Trophoblast cell (in vitro differentiated cells and primary cell): ENCODE measurements at places on chromosomes 1 and 21.

DNA sequence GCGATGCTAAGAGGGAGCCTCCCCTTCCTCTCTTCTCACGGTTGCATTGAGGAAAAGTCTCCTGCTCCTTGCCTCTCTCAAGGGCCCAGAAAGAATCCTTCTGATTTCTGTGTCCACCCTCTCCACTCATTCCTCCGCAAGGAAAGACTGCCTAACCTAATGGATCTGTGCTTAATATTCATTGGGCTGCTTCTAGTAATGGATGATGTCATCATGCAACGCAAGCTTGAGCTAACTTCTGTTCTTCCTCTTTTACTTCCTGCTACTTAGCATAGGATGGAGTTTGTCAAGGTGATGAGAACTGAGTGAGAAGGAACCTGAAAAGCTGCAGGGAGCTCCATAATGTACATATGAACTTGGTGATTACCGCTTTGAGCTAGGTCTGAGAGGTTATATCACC, 35.2 kb upstream of the HMGB4 start:
- DNase-seq: no peak

GRCh38 chr21:42358261-42358660, 7.5 kb upstream of the TFF2 start:
- DNase-seq: no peak

GRCh38 chr21:37450445-37450941, 83.9 kb downstream of the DYRK1A start:
- DNase-seq: no peak

DNA sequence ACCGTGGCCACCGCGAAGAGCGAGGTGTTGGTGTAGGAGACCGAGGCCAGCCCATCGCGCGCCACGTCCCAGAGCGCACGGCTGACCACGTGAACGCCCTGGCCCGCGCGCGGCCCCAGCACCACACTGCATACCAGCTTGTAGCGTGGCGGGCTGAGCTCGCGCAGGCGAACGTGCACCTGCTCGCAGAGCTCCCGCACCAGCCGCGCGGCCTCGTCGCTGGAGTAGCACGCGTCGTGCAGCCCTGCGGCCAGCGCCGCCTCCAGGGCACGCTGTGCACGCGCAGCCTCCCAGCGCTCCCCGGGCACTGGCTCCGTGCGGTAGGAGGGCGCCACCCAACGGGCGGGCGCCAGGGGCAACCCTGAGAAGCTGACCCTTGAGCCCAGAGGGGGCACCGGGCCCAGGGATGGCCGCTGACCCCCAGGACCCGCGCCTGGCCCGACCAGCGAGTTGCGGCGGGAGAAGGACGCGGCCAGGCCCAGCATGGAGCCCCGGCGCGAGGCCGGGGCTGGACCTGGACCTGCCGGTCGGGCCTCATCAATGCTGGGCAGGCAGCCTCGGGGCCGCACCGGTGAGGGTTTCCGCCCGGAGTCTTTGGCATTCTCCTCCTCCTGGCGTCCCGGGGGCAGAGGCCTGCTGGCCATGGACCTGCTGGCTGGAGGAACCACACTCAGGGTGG, 987 bp downstream of the DYNLT4 start:
- DNase-seq: peak; percentile 72

GRCh38 chr1:33176362-33176850, 5.4 kb downstream of the TRIM62 start:
- DNase-seq: peak; percentile 98

GRCh38 chr1:153565529-153566374, at the start of gene S100A2:
Gene S100A2, minus strand, starts transcription at chr1:153565844. Its CDS starts 1,967 bp downstream, at chr1:153563877.
- DNase-seq: peak; percentile 77

DNA sequence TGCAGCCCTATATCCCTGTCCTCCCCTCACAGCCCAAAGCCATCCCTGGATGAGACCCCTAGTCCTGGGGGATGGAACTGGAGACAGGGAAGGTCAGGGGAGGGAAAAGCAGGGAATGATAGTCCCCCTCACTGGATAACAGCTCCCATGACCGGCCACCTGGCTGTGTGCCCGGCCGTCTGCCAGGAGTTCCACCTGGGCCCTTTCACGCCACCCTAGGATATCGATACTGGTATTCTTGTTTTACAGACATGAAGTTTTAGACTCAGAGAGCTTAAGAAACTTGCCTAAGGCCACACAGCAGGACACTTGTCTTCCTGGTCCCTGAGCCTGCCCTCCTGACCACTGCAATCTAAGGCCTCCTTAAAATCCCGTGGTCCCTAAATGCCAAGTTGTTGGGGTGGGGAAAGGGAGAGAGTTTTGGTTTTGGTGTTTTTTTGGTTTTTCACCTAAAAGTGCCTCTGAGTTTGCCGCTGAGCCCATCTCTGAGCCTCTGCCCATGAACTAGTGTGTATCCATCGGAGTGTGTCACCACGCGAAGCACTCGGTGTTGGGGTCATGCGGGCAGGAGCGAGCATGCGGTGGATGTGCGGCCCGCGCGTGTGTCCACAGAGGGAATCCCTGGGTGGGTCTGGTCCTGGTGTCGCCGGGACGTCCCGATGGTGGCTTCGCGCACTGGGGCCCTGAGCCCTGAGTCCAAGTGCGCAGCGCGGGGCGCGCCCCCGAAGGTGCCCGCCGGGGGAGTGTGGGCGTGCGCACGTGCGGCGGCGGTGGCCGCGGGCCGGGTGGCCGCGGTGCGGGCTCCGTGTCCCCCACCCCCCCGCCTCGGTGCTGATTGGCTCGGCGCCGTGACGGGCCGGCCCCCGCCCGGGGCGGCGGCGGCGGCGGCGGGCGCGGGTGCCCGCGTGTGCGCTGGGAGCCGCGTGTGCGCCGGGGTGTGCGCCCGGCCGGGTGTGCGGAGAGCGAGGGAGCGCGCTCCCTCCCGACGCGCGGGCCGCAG, at the start of gene EPHA8:
TSS of gene EPHA8 (plus strand) at position 906 of the 1,000 bp plus-strand sequence. CDS start 147 bp downstream, outside the sequence.
- DNase-seq: peak; percentile 19

GRCh38 chr1:38565020-38565491, 294.5 kb downstream of the RRAGC start:
- no peak for DNase-seq

- DNase-seq: no peak
These were observed 7.5 kb downstream of the TOR1AIP1 start for GRCh38 chr1:179889589-179889988.

GRCh38 chr1:177984136-177984525, 14.3 kb upstream of the SEC16B start:
- DNase-seq: peak; percentile 38

DNA sequence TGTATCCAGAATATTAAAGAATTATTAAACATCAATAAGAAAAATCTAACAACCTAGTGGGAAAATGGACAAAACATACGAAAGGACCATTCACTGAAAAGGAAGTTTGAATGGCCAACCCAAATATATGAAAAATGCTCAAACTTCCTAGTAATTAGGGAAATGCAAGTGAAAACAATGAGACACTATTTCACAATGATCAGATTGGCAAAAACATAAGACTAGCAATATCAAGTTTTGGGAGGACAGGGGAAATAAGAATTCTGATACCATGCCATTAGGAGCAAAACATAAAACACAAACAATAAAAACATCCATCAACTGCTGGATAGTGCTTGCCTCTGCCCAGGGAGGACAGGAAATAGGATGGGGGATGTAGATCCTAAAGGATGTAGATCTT, 14.3 kb downstream of the XCL2 start:
- no peak for DNase-seq

GRCh38 chr1:185654199-185654951, 79.8 kb upstream of the HMCN1 start:
- peak; percentile 87 for DNase-seq

DNA sequence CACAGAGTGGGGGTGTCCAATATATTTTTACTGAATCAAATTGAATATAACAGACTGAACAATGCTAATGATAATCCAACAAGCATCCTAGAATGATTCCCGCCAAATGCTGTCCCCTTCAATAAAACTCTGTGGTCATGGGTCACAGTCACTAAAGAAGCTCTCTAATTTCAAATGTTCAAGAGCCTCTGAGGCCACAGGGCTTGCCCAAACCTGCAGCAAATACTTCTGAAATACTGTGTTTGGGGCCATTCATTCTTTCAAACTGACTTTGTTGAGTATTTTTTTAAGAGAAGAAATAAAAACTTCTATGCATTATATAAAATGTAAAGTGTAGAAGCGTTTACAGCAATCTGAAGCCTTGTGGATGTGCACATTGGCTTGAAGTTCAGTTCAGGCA, 7.6 kb upstream of the BEND5 start:
- DNase-seq: no peak

GRCh38 chr1:57832612-57833011, 408.8 kb upstream of the DAB1 start:
- no peak for DNase-seq

DNA sequence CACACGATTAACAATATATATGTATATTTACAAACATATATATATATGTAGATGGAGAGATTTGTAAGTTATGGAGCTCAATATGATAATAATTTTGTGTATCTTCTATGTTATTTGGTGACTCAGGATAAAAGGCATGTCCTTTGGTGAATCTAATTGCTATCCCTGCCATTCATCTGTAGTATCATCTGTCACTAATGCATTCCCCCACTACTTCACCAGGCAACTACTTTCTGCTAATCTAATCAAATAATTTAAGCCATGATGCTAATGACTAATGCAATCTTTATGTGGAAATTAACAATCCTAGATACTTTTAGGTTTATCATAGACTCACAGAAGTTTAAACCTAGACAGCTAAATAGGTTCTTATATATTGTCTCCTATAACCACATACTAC, 1074.5 kb downstream of the PLA2G4A start:
- DNase-seq: no peak

DNA sequence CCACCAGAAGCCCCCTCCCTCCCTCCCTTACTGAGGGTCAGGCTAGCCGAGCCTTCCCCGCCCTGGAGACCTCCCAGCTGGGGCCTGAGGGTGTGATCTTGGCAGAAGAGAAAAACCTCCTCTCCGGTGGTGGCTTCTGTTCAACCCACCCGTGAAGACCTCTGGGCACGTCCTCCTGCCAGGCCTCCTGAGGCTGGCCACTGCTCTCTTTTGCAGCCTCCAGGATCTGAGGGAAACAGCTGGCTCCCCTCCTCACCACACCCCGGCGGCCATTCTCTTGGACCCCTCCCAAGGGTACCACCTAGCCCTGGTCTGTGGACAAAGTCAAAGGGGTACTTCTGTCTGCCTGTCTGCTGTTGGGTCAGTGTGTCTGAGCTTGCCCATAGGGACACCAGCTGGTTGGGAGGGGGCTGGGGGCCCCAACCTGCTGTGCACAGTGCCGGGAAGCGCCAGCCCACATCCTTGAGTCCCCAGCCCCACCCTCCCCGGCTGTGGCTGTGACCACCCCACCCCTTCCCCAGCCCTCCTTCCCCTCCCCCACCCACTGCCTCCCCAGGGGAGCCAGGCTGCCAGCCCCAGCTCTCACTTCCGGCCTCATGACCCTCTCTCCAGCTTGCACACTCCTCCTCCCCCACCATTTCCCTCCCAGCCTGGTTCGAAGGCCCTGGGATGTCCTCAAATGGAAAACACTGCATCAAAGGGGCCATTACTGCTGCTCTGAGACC, 48.1 kb downstream of the AHDC1 start:
- DNase-seq: no peak

- DNase-seq: no peak
These were observed 116.2 kb downstream of the HMCN1 start for GRCh38 chr1:185850366-185850765.

DNA sequence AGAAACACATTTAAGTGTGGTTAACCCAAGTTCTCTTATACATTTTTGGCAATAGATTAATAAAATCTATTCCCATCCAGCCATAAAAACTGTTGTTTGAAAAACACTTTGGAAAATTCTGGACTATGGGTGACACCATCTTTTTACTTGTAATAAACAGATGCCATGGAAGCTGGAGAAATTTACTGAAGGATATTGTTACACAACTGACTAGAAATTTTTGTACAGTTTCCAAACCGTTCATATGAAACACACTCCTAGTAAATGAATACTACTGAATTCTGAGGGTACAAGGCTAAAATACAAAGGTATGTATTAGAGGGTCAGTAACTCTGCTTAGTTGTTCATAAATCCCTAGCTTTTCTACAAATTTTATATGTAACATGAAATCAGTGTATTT, 48.7 kb downstream of the TRIM33 start:
- no peak for DNase-seq

GRCh38 chr1:111404588-111404987, 22.9 kb downstream of the OVGP1 start:
- no peak for DNase-seq

GRCh38 chr1:38818175-38818976, 41.2 kb downstream of the RRAGC start:
- DNase-seq: peak; percentile 30

DNA sequence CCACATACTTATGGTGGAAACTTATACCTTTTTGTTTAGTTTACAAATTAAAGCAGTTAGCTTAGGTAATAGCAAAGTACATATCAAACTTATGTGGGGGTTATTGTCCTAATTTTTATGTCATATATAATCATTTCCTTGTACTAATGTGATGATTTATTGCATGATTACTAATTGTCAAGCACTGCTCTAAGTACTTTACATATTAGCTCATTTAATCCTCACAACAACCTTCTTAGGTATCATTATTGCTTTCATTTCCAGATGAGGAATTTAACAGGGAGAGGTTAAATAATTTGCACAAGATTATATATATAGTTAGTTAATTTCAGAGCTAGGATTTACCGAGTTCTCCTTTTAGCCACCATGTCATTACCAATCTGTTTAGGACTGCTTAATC, 11.9 kb upstream of the SSX2IP start:
- DNase-seq: no peak

GRCh38 chr1:44549510-44549909, 124.8 kb downstream of the TMEM53 start:
- DNase-seq: no peak

DNA sequence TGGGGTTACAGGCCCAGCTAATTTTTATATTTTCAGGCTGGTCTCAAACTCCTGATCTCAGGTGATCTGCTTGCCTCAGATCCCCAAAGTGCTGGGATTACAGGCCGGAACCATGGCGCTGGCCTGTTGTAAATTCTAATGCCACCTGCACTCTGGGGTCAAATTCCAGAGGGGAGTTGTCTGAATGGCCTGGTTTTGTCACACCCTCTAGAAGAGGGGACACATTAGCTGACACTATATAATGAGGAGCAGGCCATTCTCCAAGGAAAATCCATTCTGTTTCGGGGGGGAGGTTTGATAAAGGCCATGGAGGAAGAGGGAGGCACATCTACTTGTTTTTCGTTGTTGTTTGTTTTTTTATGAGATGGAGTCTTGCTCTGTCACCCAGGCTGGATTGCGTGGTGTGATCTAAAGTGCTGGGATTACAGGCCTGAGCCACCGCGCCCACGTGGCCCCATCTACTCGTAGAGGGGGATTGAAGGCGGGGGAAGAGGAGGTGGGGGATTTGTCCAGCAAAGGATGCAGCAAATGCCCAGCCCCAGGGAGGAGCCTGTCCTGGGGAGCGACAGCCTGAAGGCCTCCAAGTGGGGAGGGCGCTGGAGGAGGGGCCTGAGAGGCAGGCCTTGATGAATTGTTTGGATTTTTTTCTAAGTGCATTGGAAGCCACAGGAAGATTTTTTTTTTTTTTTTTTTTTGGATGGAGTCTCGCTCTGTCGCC, 78.4 kb upstream of the SLC45A1 start:
- DNase-seq: peak; percentile 75

- no peak for DNase-seq
These were observed 262.4 kb downstream of the HHIPL2 start for GRCh38 chr1:222285526-222285925.
